ENCODE measurements at places on chromosomes 1 and 21. TPM values are rescaled to one million over a fixed set of nuclear protein-coding genes. Genes with fewer than 3 reads are reported as not detected.

GRCh38 chr1:47686731-47687630 lies 249.1 kb downstream of the FOXD2 start:
- DNase-seq, result no peak

DNA sequence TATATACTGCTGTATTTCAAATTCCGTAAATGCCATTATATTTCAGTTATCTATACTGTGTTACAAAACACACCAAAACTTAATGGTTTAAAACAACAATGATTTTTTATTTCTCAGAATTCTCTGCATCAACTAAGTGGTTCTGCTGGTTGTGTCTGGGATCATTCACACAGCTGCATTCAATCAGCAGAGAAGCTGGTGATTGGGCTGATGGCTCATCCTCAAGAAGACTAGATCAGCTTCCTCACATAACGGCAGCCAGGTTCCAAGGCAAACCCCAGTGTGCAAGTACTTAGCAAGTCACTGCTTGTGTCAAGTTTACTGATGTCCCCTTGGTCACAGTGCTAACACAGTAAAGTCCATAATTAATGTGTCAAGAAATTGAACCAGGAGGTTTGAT lies 86.3 kb upstream of the VANGL1 start:
- DNase-seq, result no peak

DNA sequence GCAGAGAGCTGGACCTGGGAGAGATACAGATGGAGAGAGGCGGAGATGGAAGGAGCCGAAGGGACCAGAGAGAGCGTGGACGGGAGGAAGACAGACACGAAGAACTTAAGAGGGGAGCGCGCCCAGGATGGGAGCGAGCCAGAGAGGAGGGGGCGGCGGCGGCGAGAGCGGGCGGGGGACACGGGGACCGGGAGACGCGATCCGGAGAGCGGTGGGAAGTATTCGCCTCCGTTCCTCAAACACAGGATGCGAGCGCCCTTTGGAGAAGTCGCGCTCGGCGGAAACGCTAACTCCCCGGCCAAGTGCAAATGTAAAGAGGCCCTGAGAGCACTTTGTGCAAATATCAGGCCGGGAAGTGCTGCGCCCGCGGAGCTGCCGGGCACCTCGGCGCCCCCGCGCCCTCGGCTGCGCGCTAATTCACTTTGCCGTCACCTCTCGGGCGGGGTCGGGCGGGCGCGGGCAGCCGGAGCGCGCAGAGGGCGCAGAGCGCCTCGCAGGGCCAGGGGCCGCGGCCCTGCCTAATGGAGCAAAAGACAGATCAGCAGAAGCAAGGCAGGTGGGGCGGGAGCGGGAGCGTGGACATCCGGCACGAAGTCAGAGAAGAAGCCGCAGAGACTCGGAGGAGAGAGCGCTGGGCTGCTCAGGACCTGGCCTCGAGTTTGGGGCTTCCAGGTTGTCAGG lies 281.2 kb downstream of the RRAGC start:
- DNase-seq, result no peak

Gene CD53
- 8.6 TPM for polyA plus RNA-seq

Gene LRRC39
- 2.3 TPM for polyA plus RNA-seq

- DNase-seq, result no peak
Observed at GRCh38 chr1:205339197-205339702, 17.5 kb downstream of the KLHDC8A start.

DNA sequence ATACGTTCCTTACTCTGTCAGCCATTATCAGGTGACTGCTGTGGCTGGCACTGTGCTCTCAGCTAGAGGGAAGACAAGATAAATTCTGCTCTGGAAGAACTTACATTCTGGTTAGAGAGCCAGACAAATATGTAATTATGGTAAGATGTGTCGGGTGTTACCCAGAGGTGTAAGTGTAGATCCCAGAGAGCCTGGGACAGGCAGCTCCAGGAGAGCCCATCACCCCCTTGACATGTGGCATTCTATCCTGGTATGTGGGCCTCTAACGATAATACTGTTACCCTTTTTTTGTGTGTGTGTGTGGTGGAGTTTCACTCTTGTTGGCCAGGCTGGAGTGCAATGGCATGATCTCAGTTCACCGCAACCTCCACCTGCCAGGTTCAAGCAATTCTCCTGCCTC lies 19.0 kb downstream of the TRNAU1AP start:
- DNase-seq, result no peak

Gene KIF26B
- polyA plus RNA-seq, result 32.6 TPM

- no peak for DNase-seq
Observed at GRCh38 chr1:70084314-70084915, 121.0 kb downstream of the LRRC40 start.

Gene CD34
- polyA plus RNA-seq, result 118 TPM

Gene OR2T2
- polyA plus RNA-seq, result not detected

DNA sequence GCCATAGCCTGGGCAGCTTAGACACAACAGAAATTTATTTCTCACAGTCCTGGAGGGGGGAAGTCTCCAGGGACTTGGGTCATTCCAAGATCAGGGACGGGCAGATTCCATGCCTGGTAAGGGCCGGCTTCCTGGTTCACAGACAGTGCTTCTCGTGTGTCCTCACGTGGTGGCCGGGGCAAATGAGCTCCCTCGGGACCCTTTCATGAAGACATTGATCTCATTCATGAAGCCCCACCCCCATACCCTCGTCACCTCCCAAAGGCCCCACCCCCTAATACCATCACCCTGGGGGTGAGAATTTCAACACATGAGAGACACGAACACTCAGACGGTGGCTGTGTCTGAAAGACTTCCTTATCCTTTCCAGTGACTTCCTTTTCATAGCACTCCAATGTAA lies 51.5 kb downstream of the ACOT7 start:
- DNase-seq, result no peak

Gene ERMAP
- 21.5 TPM for polyA plus RNA-seq

- DNase-seq, result no peak
Observed at GRCh38 chr1:154436433-154436832, 31.3 kb downstream of the IL6R start.

Gene KCNA3
- polyA plus RNA-seq, result not detected

- DNase-seq, result no peak
Observed at GRCh38 chr1:197178998-197179397, 32.5 kb upstream of the ASPM start.

DNA sequence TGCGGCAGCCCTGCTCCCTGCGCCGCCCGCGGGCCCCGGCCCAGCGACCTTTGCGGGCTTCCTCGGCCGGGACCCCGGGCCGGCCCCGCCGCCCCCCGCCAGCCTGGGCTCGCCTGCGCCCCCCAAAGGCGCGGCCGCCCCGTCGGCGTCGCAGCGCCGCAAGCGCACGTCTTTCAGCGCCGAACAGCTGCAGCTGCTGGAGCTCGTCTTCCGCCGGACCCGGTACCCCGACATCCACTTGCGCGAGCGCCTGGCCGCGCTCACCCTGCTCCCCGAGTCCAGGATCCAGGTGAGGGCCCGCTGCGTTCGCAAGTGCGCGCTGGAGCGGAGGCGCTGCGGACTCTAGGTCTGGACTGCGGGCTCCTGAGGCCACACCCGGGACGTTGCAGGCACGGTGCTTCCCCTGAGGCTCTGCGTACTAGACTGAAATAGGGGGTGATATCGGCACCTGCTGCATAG lies 351 bp downstream of the MIXL1 start:
- no peak for DNase-seq

DNA sequence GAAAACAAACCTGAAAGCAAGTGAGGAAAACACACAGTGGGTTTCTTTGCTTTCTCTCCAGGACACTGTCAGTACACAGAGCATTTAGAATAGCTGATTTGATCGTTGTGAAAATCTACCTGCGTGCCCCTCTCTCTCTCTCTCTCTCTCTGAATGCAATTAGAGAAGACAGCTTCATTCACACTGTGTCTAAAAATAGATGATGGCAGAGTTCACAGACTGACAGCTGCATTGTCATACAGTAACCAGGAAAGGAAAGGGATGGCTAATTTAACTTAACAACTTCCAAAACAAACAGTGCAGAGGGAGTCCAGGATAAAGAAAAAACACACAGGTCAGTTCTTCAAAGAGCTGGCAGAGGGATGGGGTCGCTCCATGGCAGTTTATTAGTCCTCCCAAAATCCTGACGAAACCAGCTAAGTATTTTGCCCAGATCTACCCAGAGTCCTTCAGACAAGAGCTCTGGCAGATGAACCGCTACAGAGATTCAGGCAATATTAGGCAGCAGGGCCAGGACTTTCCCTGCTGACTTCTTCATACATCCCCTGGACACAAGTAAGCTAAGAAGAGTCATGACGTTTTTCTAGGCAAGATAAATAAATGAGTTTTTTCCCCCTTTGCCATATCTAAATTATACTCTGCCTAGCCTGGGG lies 58.9 kb downstream of the WLS start:
- no peak for DNase-seq

GRCh38 chr1:195903203-195903602 lies 705.0 kb downstream of the KCNT2 start:
- no peak for DNase-seq

DNA sequence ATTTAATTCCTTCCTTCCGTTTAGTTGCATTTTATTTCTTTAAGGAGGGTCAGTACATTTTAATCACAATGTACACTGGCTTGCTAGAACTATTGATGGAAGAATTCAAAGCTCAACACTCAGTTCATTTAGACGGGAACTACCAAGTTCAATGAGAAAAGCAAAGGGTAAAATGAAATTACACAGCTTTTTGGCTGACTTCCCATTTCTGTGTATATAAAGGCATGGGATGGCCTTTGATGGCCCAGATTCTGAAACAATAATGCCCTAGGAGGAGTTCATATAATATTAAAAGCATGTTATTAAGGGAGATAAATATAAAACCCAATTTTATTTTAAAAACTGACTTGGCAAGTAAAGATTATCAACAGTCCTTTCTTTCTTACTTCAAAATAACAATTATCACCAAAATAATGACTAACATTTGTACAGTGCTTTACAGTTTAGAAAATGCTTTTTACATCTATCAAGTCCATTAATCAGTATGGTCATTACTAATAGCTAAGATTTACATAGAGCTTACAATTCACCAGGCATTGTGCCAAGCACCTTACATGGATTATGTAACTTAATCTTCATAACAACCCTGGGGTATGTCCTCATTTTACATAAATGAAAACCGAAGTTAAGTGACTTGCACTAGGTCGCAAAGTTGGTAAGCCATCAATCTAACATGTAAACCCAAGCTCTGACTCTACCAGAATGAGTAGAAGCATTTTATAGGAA lies 402.4 kb downstream of the OMA1 start:
- no peak for DNase-seq

Gene IFNLR1
- polyA plus RNA-seq, result 7.0 TPM

GRCh38 chr1:217134857-217135568 lies 411.8 kb upstream of the ESRRG start:
- DNase-seq, result peak; percentile 32

Gene CLCA1
- not detected for polyA plus RNA-seq

GRCh38 chr1:101203820-101204540 lies 32.8 kb upstream of the S1PR1 start:
- no peak for DNase-seq

Gene IBA57
- polyA plus RNA-seq, result 5.0 TPM

Measured in right renal pelvis (tissue), 4 donors.